ENCODE measurements at places on chromosomes 3 and 15.
A peak's percentile ranks its signal among the peaks of the same experiment; 100 is the strongest.

- peak; percentile 26 for DNase-seq
Measured at GRCh38 chr15:90000186-90001001, 730 bp upstream of the ZNF710 start.

GRCh38 chr3:93906245-93906644 is 67.5 kb downstream of the PROS1 start:
- DNase-seq = no peak

- DNase-seq = no peak
Measured at GRCh38 chr3:126816986-126817777, 113.1 kb downstream of the CHCHD6 start.

DNA sequence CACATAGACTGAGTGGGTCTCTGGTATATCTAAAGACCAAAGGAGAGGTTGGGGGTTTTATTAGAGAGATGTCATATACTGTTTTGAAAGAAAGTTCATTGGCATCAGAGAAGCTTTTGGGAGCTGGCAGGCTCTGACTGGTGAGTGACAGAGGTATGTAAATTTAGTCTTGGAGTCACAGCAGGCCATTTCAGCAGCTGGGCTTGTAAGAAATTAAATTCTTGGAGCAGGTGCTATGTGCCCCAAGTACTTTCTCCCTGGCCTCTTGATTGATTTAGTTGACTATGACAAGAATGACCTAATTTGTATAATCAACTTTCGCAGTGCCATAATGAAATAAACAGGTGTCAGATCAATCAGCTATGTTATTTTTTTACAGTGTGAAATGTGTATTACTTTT is 47.8 kb upstream of the CDAN1 start:
- DNase-seq = peak; percentile 16

DNA sequence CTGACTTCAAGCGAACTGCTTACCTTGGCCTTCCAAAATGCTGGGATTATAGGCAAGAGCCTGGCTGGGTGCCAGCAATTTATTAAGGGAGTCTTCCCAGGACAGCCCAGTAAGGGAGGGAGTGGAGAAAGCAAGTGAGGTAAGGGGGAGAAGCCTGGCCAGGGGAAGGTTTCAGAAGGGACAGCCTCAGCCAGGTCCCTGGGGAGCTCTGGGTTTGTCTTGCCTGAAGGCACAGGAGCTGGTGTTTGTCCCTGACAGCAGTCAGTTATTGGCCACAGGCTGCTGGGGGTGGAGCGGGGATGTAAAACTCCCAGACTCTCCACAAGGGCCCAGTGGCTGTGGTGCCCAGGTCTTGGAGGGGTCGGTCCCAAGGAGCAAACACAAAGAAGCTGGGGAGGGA is 33.0 kb upstream of the CDCP1 start:
- no peak for DNase-seq

GRCh38 chr15:81981908-81982307 is 63.9 kb downstream of the MEX3B start:
- peak; percentile 5 for DNase-seq

GRCh38 chr15:81885135-81885534 is 160.7 kb downstream of the MEX3B start:
- DNase-seq = no peak

DNA sequence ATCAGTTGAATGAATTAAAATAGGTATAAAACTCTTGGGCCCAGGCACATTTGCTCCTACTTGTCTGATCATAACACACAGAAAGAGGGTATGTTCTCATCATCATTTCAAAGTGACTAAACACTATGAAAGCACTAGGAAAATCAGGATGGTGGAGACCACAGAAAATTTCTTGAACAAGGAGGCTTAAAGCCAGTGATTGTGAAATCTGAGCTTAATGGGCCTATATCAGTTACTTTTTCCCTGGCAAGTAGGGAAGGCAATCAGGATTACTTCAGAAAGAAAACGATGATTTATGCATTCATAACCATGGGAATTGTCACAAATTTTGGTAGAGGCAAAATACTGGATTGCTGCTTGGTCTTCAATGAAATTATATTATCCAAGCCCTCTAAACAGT is 434.4 kb upstream of the CNTN4 start:
- no peak for DNase-seq

DNA sequence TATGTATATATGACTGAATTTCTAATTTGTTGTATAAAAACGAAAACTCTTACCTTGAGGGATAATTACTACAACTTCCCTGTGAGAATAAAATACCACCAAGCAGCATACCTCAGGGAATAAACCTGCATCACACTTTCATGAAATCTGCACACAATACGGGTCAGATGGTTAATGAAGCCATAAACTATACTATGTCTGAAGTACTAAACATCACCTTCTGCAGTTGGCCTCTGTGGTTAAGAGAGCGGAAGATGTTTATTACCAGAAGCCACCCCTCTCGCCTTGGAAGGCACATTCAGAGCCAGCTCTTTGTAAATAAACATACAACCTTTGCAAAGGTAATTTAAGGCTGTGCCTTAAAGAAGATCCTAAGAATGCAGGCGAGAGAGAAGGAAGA is 462.1 kb upstream of the NR2F2 start:
- DNase-seq = no peak

DNA sequence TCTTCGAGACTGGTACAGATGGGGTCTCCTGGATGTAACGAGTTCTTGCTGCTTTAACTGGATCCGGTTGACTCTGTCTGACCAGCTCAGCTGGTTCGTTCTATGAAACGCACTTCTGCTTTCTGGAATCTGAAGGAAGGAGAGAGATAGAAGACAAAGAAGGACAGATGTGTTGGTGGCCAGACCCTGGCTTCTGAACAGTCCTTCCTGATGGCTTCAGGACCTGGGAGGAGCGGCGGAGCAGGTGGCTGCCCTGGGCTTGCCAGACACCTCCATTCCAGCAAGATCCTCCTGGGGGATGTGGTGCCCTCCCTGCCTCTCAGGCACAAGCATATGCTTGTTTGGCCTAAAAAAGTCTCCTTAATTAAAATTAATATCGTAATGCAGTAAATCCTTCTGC is 99.9 kb downstream of the APBA2 start:
- no peak for DNase-seq

GRCh38 chr3:106103383-106103782 is 234.6 kb upstream of the CBLB start:
- DNase-seq = no peak

GRCh38 chr3:127196466-127197299 is 3.8 kb downstream of the PRR23E start:
- no peak for DNase-seq
